ENCODE measurements at places on chromosomes 13 and 19.
A peak's percentile ranks its signal among the peaks of the same experiment; 100 is the strongest.

GRCh38 chr19:7773841-7774240, 10.8 kb downstream of the CLEC4M start:
- no peak for DNase-seq

- DNase-seq, result no peak
Observed at GRCh38 chr19:34436716-34437115, 8.5 kb downstream of the UBA2 start.

GRCh38 chr13:80677227-80677626, 336.3 kb upstream of the SPRY2 start:
- no peak for DNase-seq

DNA sequence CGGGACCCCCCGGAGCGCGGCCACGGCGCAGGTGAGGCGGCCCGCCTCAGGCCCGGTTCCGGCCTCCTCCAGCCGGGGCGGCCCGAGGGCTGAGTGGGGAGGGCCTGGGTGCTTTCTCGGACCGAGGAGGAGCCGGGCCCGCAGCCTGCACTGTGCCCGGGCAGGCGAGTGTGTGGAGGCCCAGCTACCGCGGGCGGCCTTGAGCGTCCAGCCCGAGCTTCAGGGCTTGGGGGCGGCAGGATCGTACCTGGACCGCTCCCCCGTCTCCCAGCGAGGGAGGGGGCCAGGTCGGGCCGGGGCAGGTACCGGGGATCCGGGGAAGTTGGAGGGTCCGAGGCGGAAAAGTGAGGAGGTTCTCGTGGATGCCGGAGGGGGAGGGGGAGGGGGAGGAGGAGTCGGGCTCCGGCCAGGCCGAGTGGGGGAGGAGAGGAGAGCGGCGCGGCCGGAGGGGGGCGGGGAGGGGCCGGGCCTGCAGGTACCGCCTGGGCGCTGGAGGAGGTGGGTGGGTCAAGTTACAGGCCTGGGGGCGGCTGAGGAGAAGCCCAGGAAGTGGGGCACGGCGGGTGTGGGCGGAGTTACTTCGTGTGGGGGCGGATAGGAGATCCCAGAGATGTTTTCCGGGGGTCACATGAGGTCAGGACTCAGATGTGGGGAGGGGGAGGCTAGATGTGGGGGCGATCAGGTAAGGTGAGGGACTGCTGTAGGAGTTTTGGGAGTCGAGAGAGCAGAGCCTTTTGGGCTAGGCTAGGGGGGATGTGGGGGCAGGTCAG, 545 bp downstream of the NACC1 start:
- DNase-seq, result no peak

DNA sequence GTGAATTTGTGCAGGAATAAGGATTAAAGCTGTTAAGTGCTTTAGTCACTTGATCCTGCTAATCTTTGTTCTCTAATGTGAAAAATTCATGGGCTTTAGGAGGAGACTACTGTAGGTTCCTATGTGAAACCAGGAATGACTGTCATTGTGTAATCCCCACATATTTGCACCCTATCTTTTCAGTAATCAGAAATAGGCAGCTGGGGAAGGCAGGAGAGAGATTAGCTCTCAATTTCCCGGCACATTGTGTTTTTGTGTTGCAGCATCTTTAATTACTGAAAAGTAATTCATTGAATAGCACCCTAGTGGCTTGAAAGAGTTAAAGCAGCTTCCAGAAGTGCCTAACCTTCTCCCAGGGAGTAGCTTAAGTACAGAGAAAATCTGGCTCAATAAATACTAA, 282.9 kb downstream of the OLFM4 start:
- DNase-seq, result no peak

DNA sequence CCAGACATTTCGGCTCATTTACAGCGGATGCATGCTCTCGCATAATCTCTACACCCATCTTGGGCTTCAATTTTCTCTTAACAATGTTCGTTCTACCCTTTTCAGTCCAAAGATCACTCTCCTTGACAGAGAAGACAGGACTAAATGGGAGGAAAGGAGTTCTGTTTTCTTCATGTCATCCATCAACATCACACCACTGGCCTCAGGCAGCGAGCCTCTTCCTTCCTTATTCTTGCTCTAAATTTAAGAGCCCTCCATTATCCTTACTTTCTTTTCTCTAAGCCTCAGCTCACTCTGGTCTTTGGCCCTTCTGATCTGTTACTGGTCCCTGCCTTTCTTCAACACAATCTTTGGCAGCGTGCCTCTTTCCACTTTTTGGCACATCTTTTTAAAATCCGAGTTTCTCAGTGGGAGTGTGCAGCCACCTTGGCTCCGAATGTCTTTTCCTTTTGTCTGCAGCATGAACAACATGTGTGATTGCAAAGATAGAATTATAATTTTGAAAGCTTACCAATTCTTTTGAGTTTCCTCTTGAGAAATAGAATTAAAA, 98.7 kb downstream of the FAM216B start:
- no peak for DNase-seq

DNA sequence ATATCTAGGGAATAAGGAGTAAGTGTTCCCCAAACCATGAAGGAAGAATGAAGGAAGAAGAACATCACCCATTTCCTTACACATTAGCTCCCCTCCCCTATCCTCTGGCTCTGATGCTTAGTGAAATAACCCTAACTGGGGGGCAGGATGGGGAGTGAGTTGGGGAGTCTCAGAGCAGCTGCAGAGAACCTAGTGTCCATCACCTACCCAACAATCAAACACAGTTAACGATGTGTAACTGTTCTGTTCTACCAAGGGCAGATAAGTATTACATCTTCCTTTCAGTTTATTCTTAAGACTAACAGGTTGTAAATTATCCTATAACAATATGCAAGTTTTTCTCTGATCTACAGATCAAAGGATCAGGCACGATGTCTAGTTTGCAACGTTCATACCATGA, 12.8 kb downstream of the ELF1 start:
- DNase-seq, result no peak

- peak; percentile 33 for DNase-seq
Observed at GRCh38 chr13:105925496-105925895, 610.0 kb downstream of the EFNB2 start.

Data from fibroblast of the conjunctiva (primary cell).